ENCODE measurements at places on chromosomes 1 and 21. TPM values are rescaled to one million over a fixed set of nuclear protein-coding genes. Genes with fewer than 3 reads are reported as not detected.

ARHGEF11 gene
- total RNA-seq = 20.5 TPM

TMCC2 gene
- 3.4 TPM for total RNA-seq

FCAMR gene
- total RNA-seq = not detected

CD52 gene
- 1,088 TPM for total RNA-seq

PCSK9 gene
- not detected for total RNA-seq

GRCh38 chr1:26189751-26190275 is 589 bp upstream of the CATSPER4 start:
- no peaks in the 10 kb centered on the region for H3K27me3 ChIP-seq
- peak overlapping the region; percentile 18 for H3K27ac ChIP-seq
- H3K4me3 ChIP-seq = no peak overlapping the region
- H3K4me1 ChIP-seq = peaks cover 25% of the 10 kb centered on the region
- H3K36me3 ChIP-seq = no peaks in the 10 kb centered on the region
- DNase-seq = no peak

DNA sequence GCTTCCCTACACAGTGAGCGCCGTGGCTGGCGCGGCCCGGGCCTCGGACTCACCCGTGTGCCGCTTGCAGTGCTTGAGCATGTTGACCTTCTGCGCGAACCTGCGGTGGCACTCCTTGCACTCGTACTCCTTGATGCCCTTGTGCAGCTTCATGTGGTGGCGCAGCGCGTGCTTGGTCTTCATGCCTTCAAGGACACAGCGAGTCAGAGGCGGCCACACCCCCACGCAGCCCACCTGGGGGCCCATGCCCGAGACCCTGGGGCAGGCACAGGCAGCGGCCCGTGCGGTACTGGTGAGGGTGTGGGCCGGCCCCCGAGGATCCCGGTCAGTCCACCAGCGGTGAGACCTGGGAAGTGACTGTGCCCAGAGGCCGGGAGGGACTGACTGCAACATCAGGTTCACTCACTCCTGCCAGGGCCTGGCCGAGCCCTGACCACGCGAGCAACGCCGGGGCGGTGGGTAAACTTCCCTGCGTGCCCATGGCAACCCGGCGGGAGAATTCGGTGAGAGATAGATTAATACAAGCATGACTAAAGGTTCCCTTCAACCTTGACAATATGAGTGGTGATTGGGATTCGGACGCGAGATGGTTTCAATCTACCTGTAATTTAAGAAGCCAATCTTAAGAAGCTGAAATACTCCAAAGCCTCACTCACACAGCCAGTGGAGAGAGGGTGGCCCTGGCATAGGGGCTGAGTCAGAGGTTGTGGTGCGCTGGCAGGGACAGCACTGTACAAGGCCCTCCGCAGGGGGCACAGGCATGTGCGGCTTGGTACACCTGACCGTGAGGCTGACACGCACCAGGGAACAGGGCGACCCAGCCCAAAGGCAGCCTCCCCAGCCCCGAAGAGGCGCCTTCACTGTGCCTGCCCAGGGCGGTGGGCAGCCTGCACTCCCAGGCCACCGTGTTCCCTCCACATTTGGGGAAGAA is 49.1 kb upstream of the RIPK4 start:
- H3K27me3 ChIP-seq = no peaks in the 10 kb centered on the region
- no peak for DNase-seq
- H3K27ac ChIP-seq = no peak overlapping the region
- peaks cover 4% of the 10 kb centered on the region for H3K4me1 ChIP-seq
- no peak overlapping the region for H3K4me3 ChIP-seq
- H3K36me3 ChIP-seq = peaks cover 2% of the 10 kb centered on the region

DNA sequence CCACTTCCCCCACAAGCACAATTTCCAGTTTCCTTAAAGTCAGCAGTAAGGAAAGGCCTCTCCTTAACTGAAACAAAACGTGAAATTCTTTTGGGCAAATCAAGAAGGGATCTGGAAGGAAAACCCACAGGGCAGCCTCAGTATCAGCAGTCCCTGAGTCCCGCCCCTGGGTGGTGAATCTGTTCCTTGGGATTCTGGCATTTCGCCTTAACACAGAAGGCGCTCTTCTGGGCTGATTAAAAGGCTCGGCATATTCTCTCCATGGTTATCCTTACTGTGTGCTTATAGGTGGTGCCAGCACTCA is 12.2 kb upstream of the RAB4A start:
- no peaks in the 10 kb centered on the region for H3K27me3 ChIP-seq
- no peak for DNase-seq
- peaks cover 20% of the 10 kb centered on the region for H3K4me1 ChIP-seq
- H3K4me3 ChIP-seq = peak overlapping the region; percentile 60
- H3K27ac ChIP-seq = peak overlapping the region; percentile 72
- H3K36me3 ChIP-seq = no peaks in the 10 kb centered on the region

- H3K4me3 ChIP-seq = peak overlapping the region; percentile 92
- H3K36me3 ChIP-seq = peaks cover 4% of the 10 kb centered on the region
- DNase-seq = no peak
- peaks cover 28% of the 10 kb centered on the region for H3K4me1 ChIP-seq
- H3K27ac ChIP-seq = peak overlapping the region; percentile 93
These were observed 441 bp downstream of the PPT1 start for GRCh38 chr1:40096646-40096976.

GRCh38 chr1:110464340-110464739 is 13.4 kb downstream of the PROK1 start:
- H3K36me3 ChIP-seq = no peaks in the 10 kb centered on the region
- H3K27me3 ChIP-seq = peaks cover 5% of the 10 kb centered on the region
- no peak overlapping the region for H3K27ac ChIP-seq
- H3K4me1 ChIP-seq = no peaks in the 10 kb centered on the region
- no peak overlapping the region for H3K4me3 ChIP-seq

GRCh38 chr1:224779536-224779935 is 149.9 kb upstream of the DNAH14 start:
- no peak overlapping the region for H3K4me3 ChIP-seq
- H3K36me3 ChIP-seq = no peaks in the 10 kb centered on the region
- H3K27ac ChIP-seq = no peak overlapping the region

DNA sequence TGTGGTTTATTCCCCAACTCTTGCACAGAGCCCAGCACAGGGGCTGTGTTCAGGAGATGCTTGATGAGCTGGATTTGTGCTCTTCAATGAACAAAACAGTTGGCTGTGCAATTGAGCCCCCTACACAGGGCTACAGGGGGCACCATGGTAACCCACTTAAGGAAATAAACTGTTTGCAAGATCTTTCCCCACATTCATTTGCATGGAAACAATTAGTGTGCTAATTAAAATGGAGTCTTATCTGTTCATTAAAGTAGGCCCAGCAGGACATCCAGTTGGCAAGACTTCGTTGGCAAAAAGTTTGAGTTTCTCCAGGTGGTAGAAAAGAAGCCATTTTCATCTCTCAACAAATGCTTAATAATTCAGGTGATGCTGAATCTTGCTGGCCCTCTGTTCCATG is 15.3 kb downstream of the KLHDC7A start:
- no peak overlapping the region for H3K27ac ChIP-seq
- no peak overlapping the region for H3K4me3 ChIP-seq
- peaks cover 1% of the 10 kb centered on the region for H3K4me1 ChIP-seq
- peaks cover 2% of the 10 kb centered on the region for H3K27me3 ChIP-seq
- DNase-seq = no peak
- no peaks in the 10 kb centered on the region for H3K36me3 ChIP-seq

DNA sequence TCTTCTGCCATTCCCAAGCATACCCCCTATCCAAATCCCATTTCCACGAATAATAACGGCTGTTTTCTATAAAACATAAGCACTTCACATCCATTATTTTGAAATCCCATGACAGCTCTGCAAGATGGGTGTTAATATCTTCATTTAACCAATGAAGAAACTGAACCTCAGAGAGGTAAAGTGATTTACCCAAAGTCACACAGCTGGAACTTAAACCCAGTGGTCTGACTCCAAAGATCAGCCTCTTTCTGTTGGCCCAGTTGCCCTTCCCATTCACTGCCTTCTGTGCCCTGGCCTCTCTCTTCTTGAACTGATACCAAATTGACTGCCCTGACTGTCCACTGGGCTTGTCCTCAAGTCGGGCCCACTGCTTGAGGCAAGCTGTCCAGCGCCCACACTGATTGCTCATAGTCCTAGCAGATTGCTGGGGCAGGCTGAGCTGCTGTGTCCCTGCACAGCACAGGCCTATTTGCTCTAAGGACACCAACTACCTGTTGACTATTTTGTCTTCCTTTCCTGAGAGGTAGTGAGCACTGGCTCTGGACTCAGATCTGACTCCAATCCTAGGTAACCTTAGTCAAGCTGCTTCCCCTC is 19.3 kb downstream of the TAL1 start:
- no peak overlapping the region for H3K4me3 ChIP-seq
- no peaks in the 10 kb centered on the region for H3K36me3 ChIP-seq
- H3K27ac ChIP-seq = no peak overlapping the region
- H3K4me1 ChIP-seq = peaks cover 2% of the 10 kb centered on the region
- no peak for DNase-seq
- peaks cover 5% of the 10 kb centered on the region for H3K27me3 ChIP-seq

- peaks cover 1% of the 10 kb centered on the region for H3K4me1 ChIP-seq
- H3K36me3 ChIP-seq = peaks cover 46% of the 10 kb centered on the region
- no peaks in the 10 kb centered on the region for H3K27me3 ChIP-seq
- no peak for DNase-seq
These were observed 15.9 kb downstream of the NUF2 start for GRCh38 chr1:163337631-163338030.

GRCh38 chr1:93699049-93699384 is 17.4 kb upstream of the BCAR3 start:
- no peak for DNase-seq
- H3K27ac ChIP-seq = no peak overlapping the region
- H3K27me3 ChIP-seq = peaks cover 5% of the 10 kb centered on the region
- H3K4me3 ChIP-seq = no peak overlapping the region

DNA sequence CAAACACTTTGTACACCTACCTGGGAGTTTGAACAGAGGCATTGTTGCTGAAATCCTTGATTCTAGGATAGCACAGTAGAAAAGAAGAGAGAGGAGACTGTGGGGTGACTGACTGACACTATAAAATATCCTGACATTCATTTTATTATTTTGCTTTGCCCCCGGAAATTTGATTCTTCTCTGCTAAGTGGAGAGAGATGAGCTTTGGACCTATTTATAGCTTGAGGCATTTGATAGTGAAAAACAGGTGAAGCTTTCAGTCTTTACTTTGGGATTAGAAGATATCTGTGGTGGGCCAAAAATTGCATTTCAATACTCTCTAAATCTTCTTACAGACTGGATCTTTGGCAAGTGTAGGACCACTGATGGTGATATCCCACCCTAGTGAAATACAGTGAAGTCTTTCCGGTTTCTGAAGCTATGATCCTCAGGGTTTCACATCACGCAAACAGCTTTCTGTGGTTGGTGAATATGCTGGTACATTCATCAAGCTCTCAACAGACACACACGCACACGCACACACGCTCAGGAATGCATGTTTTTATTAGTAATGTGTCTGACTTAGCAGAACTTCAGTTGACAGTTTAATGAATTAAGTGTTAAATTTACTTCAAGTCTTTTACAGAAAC is at the start of gene AMPD1:
TSS of gene AMPD1 (minus strand) at position 117 of the 629 bp plus-strand sequence. CDS start at position 42, 75 bp downstream.
- no peaks in the 10 kb centered on the region for H3K36me3 ChIP-seq
- DNase-seq = no peak
- H3K27ac ChIP-seq = no peak within 1 kb of the TSS
- no peak within 1 kb of the TSS for H3K4me3 ChIP-seq
- peaks cover 13% of the 10 kb centered on the region for H3K27me3 ChIP-seq

DNA sequence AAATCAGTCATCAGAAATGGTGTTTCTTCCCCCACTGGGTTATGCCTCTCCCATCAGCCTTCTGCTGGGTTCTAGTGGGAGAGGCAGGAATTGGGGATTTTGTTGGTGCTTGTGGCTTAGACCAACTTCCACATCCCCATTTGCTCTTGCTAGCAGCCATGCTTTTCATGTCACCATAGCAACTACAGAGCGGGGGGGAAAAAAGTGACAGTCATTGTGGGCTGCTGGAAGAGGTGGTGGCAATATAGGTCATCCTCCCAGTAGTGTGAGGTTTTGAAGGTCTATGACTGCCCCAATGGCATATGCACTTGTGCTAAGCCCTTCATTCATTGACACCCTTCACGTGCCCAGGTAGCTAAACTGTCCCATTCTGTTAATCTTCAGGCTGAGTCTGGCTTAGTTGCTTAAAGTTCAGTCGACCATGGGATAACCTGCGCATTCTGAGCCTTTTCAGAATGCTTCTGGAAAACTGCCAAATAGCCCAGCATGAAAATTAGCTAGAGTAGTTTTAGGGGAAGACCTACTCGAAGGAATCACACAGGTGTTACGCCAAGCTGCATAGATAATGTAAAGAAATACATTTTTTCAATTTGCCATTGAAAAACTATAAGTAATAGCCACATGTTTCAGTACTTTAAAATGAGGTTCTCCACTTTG is 53.7 kb upstream of the ZNF326 start:
- H3K36me3 ChIP-seq = peaks cover 4% of the 10 kb centered on the region
- no peak overlapping the region for H3K27ac ChIP-seq
- H3K4me3 ChIP-seq = no peak overlapping the region
- H3K4me1 ChIP-seq = no peaks in the 10 kb centered on the region
- DNase-seq = no peak
- no peaks in the 10 kb centered on the region for H3K27me3 ChIP-seq

DNA sequence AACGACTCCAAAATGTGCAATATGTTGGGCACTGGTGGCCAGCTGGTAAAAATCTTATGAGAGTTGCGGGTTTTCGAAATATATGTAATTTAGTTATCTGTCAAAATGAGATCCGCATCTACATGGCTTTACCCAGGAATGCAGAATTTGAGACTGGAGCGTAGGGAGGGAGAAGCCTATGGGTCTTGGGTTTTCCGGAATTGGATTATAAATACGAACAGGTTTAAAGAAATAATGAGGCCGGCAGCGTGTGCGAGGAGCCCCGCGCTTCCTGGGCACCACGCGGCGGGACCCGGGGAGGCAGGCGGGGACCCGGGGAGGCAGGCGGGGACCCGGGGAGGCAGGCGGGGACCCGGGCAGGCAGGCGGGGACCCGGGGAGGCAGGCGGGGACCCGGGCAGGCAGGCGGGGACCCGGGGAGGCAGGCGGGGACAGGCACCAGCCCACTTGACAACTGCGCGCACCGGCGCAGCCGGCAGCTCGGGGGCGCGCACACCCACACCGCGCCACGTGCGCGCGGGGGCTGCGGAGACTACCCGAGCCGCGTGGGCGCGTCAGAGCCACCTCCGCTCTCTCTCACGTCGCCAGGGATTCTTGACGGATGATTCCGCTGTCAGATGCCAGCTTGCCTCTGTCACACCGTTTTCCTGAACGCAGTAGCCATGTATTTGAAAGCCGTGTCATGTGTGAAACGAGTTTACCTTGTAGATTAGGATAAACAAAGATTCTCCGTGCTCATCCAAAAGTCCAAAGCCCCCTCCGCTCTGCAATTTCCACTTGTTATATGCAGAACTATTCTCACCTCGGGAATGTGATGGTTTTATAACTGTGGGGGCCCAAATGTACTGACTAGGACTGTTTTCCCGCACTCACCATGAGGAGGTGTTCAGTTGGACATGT is 54.3 kb upstream of the HNRNPU start:
- H3K27me3 ChIP-seq = peaks cover 15% of the 10 kb centered on the region
- H3K4me1 ChIP-seq = peaks cover 4% of the 10 kb centered on the region
- peak overlapping the region; percentile 40 for H3K27ac ChIP-seq
- no peaks in the 10 kb centered on the region for H3K36me3 ChIP-seq
